ENCODE measurements at places on chromosomes 3 and 15. TPM values are rescaled to one million over a fixed set of nuclear protein-coding genes. Genes with fewer than 3 reads are reported as not detected.

Gene CPOX
- total RNA-seq = 48.4 TPM

Gene FGD5
- total RNA-seq = 5.1 TPM

Gene CPB1
- total RNA-seq = not detected

Gene ADAMTS17
- total RNA-seq = 0.90 TPM

Gene AQP9
- total RNA-seq = not detected

Measured in cardiac atrium fibroblast (primary cell).